HuH-7.5 (cell line): ENCODE measurements at places on chromosomes 3 and 15.

DNA sequence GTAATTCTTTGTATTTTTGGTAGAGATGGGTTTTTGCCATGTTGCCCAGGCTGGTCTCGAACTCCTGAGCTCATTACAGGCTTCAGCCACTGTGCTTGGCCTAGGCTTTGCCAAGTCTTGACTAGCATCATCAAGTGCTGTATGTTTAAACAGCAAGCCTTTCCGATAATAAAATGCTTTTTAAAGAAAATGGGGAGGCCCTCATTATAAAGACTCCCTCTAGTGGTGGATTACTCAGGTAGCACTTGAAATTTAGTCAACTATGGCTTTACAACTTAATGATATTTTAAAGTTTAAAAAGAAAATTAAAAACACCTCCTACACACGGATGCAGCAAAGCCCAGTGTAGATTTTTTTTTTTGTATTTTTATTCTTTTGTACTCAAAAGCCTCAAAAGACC, 213.6 kb downstream of the GAP43 start:
- DNase-seq = no peak

DNA sequence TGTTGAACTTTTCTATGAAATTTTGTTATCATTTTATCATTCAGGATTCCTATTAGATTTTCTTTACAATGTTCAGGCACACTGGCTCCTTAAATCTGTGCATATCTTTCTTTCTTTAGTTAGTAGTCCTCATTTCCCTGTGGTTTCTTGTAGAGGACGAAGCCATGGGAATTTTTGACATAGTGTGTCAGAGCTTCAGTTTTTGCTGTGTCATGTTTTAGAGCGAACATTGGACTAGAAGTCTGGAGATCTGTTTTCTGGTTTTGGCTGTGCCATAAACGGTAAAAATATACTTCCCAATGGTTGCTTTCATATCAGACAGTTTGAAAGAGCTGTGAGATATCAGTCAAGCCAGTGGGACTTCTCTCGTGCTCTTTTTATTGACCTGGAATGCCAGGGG, 105.2 kb downstream of the CHCHD4 start:
- DNase-seq = no peak

DNA sequence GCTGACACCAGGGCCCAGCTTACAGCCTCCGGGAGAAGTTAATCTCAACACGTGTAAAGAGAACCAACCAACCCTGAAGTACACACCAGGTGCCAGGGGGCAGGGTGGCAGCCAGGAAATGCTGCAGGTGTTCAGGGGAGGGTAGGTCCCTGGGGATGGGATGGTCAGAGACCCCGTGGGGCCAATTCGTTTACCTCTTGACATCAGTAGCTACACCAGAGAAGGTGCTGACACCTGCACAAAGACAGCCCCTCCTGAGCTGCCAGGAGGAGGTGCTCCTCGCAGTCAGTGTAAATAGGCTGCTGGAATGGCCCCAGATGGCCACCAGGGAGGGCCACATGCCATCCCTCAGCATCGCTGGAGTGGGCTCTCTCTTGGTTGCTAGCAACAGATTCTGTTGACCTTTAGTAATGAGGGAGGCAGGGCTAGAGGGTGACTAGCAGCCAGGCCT, 52.8 kb downstream of the CORO2B start:
- no peak for DNase-seq

DNA sequence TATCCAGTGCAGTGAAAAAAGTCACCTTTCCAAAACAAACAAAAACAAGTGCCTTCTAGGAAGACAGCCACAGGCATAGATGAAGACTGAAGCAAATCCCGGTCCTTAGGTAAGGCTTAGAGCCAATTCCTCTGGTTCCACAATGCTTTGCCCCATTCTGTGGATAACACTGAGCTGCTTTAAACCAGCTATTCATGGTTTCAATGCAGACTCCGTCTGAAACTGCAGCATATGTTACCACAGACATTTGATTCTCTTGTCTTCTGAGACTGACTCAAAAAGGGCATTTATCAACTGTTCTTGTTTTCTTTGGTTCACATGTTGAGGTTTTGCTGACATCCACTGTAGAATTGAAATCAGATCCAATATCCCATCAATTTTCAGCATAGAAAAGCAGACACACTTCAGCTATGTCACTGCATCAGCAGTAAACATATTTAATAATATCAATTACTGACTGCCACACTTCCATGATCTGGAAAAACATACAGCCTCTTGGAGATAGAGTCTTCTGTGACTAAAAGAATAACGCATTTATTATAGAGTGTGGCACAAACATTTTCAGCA, 659.3 kb downstream of the ROBO2 start:
- DNase-seq = no peak

DNA sequence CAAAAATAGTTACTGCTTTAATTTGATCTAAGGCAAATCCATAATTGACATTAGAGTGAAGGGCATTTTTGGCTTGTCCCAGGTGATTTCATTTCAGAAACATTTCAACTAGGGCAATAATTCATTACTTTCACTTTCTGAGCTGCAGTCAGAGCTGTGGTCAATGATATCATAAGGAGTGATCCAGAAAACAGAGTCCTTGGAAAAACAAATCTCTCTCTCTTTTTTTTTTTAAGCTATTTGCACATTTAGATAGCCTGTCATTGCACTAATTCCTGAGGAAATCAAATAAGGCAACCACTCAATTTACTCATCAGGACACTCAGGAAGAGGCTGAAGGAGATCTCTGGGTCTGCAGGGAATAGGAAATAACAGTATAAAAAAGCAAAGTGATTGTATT, 269.5 kb upstream of the LRRC3B start:
- no peak for DNase-seq
